CD4-positive, alpha-beta T cell treated with Interferon gamma for 1 hour (primary cell): ENCODE measurements at places on chromosomes 1 and 21.

DNA sequence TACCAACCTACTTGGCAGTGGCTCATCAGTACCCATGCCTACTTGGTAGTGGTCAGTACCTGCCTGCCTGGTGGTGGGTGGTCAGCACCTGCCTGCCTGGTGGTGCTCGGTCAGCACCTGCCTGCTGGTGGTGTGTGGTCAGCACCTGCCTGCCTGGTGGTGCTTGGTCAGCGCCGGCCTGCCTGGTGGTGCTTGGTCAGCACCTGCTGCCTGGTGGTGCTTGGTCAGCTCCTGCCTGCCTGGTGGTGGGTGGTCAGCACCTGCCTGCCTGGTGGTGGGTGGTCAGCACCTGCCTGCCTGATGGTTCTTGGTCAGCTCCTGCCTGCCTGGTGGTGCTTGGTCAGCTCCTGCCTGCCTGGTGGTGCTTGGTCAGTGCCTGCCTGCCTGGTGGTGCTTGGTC is 329.6 kb downstream of the RRAGC start:
- no peak for DNase-seq

GRCh38 chr1:83931658-83932253 is 67.2 kb downstream of the TTLL7 start:
- DNase-seq = no peak

DNA sequence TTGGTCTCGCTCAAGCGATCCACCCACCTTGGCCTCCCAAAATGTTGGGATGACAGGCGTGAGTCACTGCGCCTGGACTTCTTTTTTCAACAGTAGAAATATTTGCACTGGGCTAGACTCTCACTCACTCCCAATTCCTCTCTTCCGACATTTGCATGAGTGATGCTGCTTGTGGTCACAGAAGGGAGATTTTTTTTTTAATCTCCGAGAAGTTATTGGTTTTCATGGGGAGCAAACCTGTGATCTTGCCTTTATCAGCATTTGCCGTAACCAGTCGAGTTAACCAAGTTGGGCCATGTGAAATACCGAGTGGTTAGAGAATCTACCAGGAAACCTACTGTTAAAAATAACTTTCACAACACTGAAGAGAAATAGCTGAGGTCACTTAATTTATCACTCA is 21.1 kb downstream of the ERG start:
- no peak for DNase-seq

DNA sequence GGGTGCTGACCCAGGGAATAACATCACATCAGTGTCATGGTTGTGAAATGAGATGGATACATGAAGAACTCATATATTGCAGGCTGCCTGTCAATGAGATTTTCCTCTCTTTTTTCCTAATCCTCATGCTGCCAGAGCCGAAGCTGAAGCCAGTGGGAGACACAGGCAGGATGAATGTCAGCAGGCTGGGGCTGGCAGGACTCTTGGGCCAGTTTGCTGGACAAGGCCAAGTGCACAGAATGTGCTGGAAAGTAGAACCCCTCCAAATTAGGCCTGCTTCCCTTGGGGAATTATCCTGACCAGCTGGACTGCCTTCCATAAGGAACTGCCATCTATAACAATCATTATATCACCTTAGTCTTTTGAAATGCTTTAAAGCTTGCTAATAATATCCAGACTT is 31.4 kb downstream of the SLC44A3 start:
- DNase-seq = no peak

- no peak for DNase-seq
Observed at GRCh38 chr1:80933346-80933745, 867.4 kb upstream of the ADGRL2 start.

DNA sequence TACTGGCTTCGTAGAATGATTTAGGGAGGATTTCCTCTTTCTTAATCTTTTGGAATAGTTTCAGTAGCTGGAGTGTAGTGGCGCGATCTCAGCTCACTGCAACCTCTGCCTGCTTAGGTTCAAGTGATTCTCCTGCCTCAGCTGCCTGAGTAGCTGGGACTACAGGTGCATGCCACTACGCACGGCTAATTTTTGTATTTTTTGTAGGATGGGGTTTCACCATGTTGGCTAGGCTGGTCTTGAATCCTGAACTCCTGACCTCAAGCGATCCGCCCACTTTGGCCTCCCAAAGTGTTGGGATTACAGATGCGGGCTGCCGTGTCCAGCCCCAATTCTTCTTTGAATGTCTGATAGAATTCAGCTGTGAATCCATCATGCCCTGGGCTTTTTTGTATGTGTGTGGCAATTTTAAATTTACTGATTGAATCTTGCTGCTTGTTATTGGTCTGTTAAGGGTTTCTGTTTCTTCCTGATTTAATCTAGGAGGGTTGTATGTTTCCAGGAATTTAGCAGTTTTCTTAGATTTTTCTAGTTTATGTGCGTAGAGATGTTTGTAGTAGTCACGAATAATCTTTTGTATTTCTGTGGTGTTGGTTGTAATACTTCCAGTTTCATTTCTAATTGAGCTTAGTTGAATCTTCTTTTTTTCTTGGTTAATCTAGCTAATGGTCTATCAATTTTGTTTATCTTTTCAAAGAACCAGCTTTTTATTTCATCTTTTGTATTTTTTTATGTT is 15.3 kb downstream of the MAN1C1 start:
- DNase-seq = no peak

- no peak for DNase-seq
Observed at GRCh38 chr1:192518700-192519099, 56.9 kb upstream of the RGS1 start.

DNA sequence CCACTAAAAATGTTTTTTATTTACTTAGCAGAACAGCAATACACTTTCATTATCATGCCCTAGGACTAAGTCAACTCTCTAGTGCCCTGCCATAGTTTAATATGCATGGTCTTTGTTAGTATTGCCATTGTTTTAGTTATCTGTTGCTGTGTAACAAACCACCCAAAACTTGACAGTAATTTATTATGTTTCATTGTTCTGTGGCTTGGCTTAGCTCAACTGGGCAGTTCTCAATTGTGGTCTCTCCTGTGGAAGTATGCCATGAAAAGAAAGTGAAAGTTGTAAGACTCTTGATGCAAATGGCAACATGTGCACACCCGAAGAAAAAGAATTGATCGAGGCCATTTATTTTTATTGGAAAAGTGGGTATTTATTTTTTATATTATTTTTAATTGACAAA is 206.3 kb upstream of the KCTD3 start:
- no peak for DNase-seq
